Lower leg skin (tissue), 4 donors: ENCODE measurements at places on chromosomes 2 and 18.

- no peak for DNase-seq
These were observed 117.8 kb upstream of the NRP2 start for GRCh38 chr2:205564346-205565141.

DNA sequence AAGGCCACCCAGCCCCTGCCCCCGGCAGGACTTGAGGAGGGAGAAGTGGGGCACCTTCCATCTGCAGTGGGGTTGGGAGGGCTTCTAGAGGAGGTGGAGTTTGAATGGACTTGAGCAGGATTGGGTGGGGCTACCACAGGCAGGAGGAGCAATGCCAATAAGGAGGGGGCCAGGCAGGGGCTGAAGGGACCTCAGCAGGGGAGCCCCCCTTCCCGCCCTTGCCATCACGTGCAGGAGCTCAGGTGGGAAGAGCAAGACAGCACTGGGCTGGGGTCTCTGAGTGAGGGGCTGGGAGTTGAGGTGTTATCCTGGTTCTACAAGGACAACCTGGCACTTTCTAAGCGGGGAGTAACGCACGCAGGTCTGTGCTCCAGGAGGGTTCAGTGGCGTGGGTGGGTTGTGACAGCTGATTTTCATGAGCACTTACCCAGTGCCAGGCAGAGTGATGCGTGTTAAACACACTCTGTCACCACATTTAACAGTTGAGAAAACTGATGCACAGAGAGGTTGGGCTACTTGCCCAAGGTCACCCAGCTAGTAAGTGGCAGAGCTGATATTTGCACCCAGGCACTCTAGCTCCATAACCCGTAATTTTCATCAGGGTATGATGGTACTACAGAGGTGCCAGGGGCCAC is 4.8 kb downstream of the CHRND start:
- DNase-seq = no peak

GRCh38 chr2:39942950-39943349 is 163.9 kb upstream of the THUMPD2 start:
- no peak for DNase-seq

DNA sequence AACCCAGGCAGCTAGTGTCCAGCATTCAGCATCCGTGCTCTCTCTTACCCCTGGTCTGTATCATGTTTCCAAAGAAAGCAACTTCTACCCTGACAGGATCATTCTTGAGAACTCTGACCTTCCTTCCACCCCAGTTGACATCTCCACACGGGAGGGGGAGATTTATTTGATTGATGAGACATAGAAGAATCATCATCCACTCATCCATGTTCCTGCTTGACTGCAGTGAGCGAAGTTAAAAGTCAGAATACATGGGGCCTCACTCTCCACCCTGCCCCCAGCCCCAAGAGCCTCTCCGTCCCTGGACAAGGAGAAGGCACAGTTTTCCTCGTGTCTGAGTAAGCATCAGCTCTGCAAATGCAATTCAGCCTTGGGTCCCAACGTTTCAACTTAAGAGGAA is 356.0 kb upstream of the TNP1 start:
- DNase-seq = no peak

- DNase-seq = no peak
These were observed 435.1 kb downstream of the DLGAP1 start for GRCh38 chr18:4020026-4020425.

DNA sequence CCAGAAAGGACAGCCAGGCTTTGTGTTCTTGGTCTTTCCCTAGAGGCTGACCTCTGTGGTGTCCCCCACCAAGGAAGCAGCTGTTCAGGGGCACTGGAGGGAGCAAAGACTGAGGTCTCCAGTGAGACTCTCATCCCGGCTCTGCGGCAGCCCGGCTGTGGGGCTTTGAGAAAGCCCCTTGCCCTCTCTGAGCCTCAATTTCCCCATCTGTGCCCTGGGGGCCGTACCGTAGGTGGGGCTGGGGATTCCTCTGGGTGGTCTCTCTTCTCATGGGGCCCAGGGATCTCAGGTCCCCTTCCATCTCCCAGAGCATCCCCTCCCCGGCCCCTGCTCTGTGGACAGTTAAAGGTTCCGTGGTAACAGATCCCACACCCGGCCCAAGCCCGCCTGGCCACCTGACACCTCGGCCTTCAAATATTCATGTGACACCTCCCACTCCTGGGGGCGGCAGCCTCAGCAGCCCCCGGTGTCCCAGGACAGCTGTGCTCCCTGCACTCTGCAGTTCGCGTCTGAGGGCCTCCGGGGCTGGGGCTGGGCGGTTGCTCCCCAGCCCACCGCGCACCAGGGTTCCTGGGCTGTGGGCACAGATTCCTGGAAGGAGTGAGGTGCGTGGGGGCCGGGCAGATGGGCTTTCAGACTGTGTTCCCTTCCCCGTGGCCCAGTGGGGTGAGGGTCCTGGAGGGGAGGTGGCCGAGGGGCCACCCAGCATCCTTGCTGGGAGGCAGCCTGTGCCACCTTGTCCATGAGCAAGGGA is 15.1 kb upstream of the KLHL30 start:
- DNase-seq = no peak

DNA sequence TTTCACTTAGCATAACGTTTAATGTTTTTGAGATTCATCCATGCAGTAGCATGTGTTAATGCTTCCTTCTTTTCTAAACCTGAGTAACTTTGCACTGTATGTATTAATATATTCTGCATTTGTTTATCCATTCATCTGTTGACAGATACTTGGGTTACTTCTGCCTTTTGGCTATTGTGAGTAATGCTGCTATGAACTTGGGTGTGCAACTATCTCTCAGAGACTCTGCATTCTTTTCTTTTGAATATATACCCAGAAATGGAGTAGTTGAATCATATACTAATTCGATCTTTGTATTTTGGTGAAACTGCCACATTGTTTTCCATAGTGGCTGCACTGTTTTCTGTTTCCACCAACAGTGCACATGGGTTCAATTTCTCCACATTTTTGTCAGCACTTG is 128.3 kb downstream of the SH3BP4 start:
- no peak for DNase-seq
